Regular cardiac myocyte (primary cell): ENCODE measurements at places on chromosomes 1 and 21. TPM values are rescaled to one million over a fixed set of nuclear protein-coding genes. Genes with fewer than 3 reads are reported as not detected.

The ZNF281 gene
- total RNA-seq = 23.0 and 27.9 TPM in 2 replicates

The DLGAP3 gene
- total RNA-seq = under 0.01 TPM in 1 of 2 replicates, not detected in the other

The LCE3D gene
- not detected in 2 replicates for total RNA-seq

The CADM3 gene
- total RNA-seq = 0.28 TPM in 1 of 2 replicates, not detected in the other

The AUNIP gene
- total RNA-seq = 0.56 and 5.6 TPM in 2 replicates
